ENCODE measurements at places on chromosomes 2 and 18. TPM values are rescaled to one million over a fixed set of nuclear protein-coding genes. Genes with fewer than 3 reads are reported as not detected.

Gene ZNF804A
- not detected for total RNA-seq

Gene KCNG2
- not detected for total RNA-seq

Gene DCDC2C
- not detected for total RNA-seq

GRCh38 chr2:27027211-27027651, 5.5 kb upstream of the TMEM214 start:
- H3K4me1 ChIP-seq: peaks cover 20% of the 10 kb centered on the region
- H3K4me3 ChIP-seq: no peak overlapping the region
- H3K27me3 ChIP-seq: no peaks in the 10 kb centered on the region

GRCh38 chr2:190254063-190254850, 65.4 kb downstream of the HIBCH start:
- no peak overlapping the region for H3K27ac ChIP-seq
- H3K4me3 ChIP-seq: no peak overlapping the region
- no peak for DNase-seq
- H3K4me1 ChIP-seq: no peaks in the 10 kb centered on the region
- H3K27me3 ChIP-seq: no peaks in the 10 kb centered on the region
- H3K36me3 ChIP-seq: peaks cover 47% of the 10 kb centered on the region

DNA sequence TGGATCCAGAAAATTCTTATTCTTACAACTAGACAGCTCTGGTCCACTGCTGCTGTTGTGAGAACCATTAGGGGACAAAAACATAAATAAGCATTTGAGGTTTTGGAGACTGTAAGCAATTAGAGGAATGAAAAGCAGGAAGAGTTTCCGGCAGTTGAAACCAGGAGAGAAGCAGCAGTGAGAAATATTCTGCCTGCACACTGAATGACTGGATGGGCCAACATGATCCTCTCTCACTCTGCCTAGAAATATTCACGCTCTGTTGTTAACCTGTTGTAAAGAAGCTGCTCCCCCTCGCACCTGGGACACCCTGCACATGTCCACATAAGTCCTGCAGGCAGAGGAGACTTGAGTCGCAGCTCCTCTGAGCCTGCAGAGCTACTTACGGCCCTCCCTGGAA, 60.4 kb upstream of the RNF152 start:
- H3K4me1 ChIP-seq: peaks cover 32% of the 10 kb centered on the region
- no peaks in the 10 kb centered on the region for H3K36me3 ChIP-seq
- DNase-seq: no peak

DNA sequence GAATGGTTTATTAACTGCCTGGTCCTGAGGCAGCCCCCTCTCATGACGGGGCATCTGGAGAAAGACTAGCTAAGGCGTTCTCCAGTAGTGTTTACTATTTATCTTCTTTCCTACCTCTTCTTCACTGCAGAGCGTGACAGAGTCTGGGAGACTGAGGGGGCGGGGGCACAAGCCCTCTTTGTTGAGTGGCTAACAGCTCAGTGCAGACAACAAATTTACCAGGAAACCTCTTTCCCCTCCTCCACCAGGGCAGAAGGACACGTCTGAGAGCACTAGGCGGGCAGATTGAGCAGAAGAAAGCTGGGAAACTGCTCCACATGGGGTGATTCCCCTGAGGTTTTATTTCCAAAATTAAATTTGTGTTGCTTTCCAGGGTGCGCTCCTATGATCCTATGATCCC, 322.1 kb downstream of the CNTNAP5 start:
- H3K27me3 ChIP-seq: no peaks in the 10 kb centered on the region
- no peak for DNase-seq
- H3K4me1 ChIP-seq: no peaks in the 10 kb centered on the region
- H3K36me3 ChIP-seq: no peaks in the 10 kb centered on the region
- H3K27ac ChIP-seq: no peak overlapping the region
- no peak overlapping the region for H3K4me3 ChIP-seq

- H3K27me3 ChIP-seq: no peaks in the 10 kb centered on the region
- no peak overlapping the region for H3K27ac ChIP-seq
- H3K36me3 ChIP-seq: no peaks in the 10 kb centered on the region
- H3K4me3 ChIP-seq: no peak overlapping the region
- no peaks in the 10 kb centered on the region for H3K4me1 ChIP-seq
Measured at GRCh38 chr2:1709335-1709605, 35.0 kb downstream of the PXDN start.

DNA sequence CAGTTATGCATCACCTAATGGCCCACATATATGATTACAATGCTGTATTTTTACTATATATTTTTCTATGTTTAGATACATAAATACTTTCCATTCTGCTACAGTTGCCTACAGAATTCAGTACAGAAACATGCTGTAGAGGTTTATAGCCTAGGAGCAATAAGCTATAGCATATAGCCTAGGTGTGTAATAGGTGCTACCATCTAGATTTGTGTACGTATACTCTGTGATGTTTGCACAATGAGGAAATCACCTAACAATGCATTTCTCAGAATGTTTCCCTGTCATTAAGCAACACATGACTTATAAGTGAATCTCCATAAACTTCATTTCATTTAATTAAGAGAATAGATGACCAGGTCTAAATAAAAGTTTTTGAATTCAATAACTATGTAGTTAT, 43.5 kb downstream of the SLC38A11 start:
- no peaks in the 10 kb centered on the region for H3K36me3 ChIP-seq
- no peak for DNase-seq
- H3K27me3 ChIP-seq: peaks cover 28% of the 10 kb centered on the region
- no peak overlapping the region for H3K4me3 ChIP-seq
- peaks cover 16% of the 10 kb centered on the region for H3K4me1 ChIP-seq
- H3K27ac ChIP-seq: no peak overlapping the region

DNA sequence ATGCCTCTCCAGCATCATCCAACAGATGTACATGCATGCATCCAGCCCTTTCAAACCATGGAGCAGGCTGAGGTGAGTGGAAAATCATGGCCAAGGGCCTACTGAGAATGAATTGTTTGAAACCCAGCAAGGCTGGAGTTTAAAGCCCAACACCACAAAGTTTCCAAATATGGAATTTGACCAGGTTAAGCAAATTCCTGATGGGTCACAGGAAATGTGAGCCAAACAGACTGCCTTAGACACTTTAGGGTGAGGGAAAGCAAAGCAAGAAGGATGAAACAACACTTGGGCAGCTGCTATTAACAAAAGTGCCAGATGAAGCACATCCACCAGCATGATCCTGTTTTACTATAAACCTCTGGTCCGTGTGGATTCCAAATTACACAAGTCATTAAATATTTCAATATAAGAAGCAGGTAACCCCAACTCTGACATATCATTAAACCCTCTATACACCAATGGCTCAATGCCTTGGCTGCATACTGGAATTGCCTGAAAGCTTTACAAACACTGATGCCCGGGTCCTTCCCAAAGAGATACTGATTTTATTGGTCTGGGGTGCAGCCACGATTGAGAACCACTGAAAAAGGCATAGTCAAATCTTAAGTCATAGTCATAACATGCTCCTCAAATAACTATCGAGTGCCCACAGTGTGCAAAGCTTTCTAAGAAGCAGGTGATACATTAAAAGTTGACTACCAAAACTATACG, 9.1 kb downstream of the KLF7 start:
- no peak for DNase-seq
- H3K36me3 ChIP-seq: peaks cover 66% of the 10 kb centered on the region
- no peak overlapping the region for H3K4me3 ChIP-seq
- no peak overlapping the region for H3K27ac ChIP-seq
- peaks cover 78% of the 10 kb centered on the region for H3K4me1 ChIP-seq

- no peak overlapping the region for H3K27ac ChIP-seq
- H3K36me3 ChIP-seq: no peaks in the 10 kb centered on the region
- no peaks in the 10 kb centered on the region for H3K4me1 ChIP-seq
Measured at GRCh38 chr2:144941743-144942488, 422.0 kb upstream of the ZEB2 start.

DNA sequence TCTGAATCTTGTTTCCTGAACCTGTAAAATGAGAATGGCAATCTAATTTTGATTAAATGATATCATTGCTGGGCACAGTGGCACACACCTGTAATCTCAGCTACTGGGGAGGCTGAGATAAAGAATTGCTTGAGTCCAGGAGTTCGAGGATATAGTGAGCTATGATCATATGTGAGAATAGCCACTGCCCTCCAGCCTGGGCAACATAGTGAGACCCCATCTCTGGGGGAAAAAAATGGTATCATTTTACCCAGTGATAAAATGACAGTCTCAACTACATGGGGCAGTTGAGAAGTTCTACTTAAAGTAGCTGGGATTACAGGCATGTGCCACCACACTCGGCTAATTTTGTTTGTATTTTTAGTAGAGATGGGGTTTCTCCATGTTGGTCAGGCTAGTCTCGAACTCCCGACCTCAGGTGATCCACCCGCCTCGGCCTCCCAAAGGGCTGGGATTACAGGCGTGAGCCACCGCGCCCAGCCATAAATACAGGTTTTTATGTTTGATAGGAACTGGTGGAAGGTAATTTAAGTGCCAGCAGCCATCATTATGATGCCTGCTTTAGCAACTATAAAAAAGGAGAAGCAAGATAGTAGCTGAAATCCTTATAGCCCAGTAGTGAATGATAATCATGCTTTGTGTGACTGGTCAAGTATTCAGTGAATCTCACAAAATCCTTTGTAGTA, 17.0 kb downstream of the BZW1 start:
- H3K4me1 ChIP-seq: peaks cover 4% of the 10 kb centered on the region
- H3K27me3 ChIP-seq: peaks cover 2% of the 10 kb centered on the region
- peaks cover 23% of the 10 kb centered on the region for H3K36me3 ChIP-seq
- no peak overlapping the region for H3K27ac ChIP-seq
- no peak for DNase-seq
- H3K4me3 ChIP-seq: no peak overlapping the region

- peaks cover 54% of the 10 kb centered on the region for H3K4me1 ChIP-seq
- peak overlapping the region; percentile 81 for H3K27ac ChIP-seq
Measured at GRCh38 chr2:191637182-191638078, 40.5 kb upstream of the NABP1 start.

DNA sequence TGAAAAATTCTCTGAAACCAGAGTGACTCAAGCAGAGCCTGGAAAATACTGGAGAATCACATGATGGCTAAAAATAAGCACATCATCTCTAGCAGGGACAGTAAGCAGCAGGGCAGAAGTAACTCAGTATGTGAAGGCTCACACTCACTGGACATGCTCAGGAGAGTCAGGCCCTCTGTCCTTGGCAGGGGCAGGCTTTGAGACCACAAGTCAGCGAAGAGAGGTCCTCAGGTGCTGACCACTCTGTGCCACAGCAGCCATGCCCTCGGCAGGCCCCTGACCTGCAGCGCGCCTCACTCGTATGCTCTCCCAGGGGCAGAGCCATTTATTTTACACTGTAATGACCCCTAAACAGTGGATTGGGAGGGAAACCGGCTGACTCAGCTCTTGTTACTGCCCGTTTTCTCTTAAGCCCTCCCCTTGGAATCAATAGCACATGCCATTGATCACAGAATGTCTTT, 76.8 kb downstream of the MAPRE2 start:
- DNase-seq: no peak
- H3K4me1 ChIP-seq: peaks cover 11% of the 10 kb centered on the region
- no peaks in the 10 kb centered on the region for H3K27me3 ChIP-seq
- no peak overlapping the region for H3K4me3 ChIP-seq
- H3K36me3 ChIP-seq: peaks cover 22% of the 10 kb centered on the region
- no peak overlapping the region for H3K27ac ChIP-seq

- no peaks in the 10 kb centered on the region for H3K4me1 ChIP-seq
- no peak for DNase-seq
- H3K36me3 ChIP-seq: no peaks in the 10 kb centered on the region
- no peak overlapping the region for H3K4me3 ChIP-seq
Measured at GRCh38 chr18:28706397-28706796, 529.5 kb upstream of the CDH2 start.

DNA sequence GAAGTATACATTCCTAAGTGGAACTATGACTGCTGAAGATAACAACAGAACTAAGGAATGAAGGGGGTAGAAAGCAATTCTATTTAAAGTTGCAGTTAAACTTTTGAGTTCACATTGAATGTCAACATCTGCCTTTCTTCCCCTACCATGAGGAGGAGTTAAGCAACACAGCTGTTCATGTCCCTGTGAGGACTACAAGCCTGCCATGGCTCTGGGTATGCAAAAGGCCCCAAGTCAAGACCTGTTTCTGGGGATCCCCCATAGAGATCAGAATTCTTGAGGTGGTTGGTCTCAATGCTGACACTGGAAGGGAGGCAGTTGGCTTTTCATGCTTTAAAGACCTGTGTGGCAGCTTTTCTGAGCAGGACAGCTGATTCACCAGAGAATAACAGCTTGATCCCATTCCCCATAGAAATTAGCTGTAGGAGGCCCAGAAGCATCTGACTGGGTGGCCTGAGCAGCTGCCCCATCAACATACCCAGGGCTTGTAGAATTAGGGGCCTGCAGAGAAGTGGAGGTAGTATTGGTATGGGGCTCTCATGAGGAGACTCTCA, 131.0 kb downstream of the SETBP1 start:
- peaks cover 8% of the 10 kb centered on the region for H3K36me3 ChIP-seq
- no peak for DNase-seq
- H3K27me3 ChIP-seq: peaks cover 4% of the 10 kb centered on the region
- H3K4me3 ChIP-seq: no peak overlapping the region
- no peak overlapping the region for H3K27ac ChIP-seq
- peaks cover 10% of the 10 kb centered on the region for H3K4me1 ChIP-seq

DNA sequence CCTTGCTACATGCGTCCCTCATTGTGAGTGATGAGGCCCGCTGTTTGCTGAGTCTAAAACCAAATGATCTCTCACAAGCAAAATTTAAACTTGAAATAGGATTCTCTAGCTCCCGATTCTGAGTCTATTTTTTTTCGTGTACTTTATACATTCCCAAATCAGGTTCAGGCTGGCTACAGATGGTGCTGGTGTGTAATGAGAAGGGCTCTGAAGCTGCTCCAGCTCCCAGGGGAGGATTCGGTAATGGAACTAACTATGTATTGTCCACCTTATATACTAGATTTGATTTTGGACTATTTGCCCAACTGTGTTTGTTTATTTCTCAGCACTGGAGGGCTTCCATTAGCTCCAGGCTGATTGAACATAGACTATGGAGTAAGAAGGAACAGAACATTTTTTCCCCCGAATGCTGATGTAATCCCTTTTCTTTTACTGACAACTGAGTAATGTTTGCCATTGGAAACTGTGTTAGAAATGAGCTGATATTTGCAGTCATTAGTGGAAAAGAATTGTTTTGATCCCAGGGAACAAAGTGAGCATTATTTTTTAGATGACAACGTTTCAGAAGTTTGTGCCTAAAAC, 274.0 kb upstream of the FIGN start:
- no peaks in the 10 kb centered on the region for H3K36me3 ChIP-seq
- no peak for DNase-seq
- no peaks in the 10 kb centered on the region for H3K4me1 ChIP-seq
- no peak overlapping the region for H3K27ac ChIP-seq

DNA sequence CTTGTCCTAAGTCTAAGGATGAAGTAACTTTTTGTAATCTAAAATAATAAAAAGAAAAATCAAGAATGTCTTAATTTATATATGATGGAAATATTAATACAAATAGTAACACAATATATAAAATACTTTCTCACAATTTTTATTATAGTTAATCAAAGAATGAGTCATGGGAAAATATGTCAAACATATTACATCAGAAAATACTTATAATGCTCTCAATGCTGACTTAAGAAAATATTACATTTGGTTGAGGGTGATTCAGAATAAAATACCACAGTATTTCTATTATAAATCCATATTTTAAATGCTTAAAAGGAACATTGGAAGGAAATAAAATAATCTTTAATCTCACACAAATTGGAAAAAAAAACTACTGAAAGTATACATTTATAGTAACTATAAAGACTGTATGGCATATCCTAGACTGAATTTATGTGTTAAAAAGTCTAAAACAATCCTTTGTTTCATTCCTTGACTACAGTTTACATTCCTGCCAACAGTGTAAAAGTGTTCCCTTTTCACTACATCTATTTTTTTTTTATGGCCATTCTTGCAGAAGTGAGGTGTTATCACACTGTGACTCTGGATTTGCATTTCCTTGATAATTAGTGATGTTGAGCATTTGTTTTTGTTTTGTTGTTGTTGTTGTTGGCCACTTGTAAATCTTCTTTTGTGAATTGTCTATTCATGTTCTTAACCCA, 1573.5 kb upstream of the ACVR2A start:
- no peaks in the 10 kb centered on the region for H3K36me3 ChIP-seq
- H3K4me3 ChIP-seq: no peak overlapping the region
- no peaks in the 10 kb centered on the region for H3K27me3 ChIP-seq
- H3K4me1 ChIP-seq: no peaks in the 10 kb centered on the region
- H3K27ac ChIP-seq: no peak overlapping the region
